Activated T-helper 2 cell treated with anti-CD3 and anti-CD28 coated beads, Interferon-gamma antibody, Interleukin-2, Interleukin-4, amounts not matched to agents 10 μg/mL and 5 μg/mL and 100 μg/mL, durations not matched to agents 14 hours and 24 hours and 36 hours (primary cell): ENCODE measurements at places on chromosomes 16 and 17. TPM values are rescaled to one million over a fixed set of nuclear protein-coding genes. Genes with fewer than 3 reads are reported as not detected.

Gene ATXN2L
- total RNA-seq: 304 and 307 TPM in 2 replicates

Gene PRKCB
- 69.0 and 69.5 TPM in 2 replicates for total RNA-seq

Gene CCR7
- 367 and 374 TPM in 2 replicates for total RNA-seq

Gene KRT10
- 27.8 and 29.1 TPM in 2 replicates for total RNA-seq

Gene SULT1A1
- 9.8 and 9.9 TPM in 2 replicates for total RNA-seq

Gene HAS3
- 1.1 and 1.2 TPM in 2 replicates for total RNA-seq

Gene TBC1D3I
- 1.1 and 1.2 TPM in 2 replicates for total RNA-seq

Gene TMC8
- total RNA-seq: 196 and 208 TPM in 2 replicates

Gene RRAD
- 1.2 and 1.8 TPM in 2 replicates for total RNA-seq

Gene PLK1
- total RNA-seq: 71.6 and 75.3 TPM in 2 replicates

Gene CRYM
- total RNA-seq: not detected in 2 replicates

Gene CX3CL1
- not detected in 2 replicates for total RNA-seq

Gene SPN
- total RNA-seq: 254 and 258 TPM in 2 replicates

Gene NPIPA3
- 1.2 and 1.6 TPM in 2 replicates for total RNA-seq

Gene TGFB1I1
- 1.2 and 1.7 TPM in 2 replicates for total RNA-seq

Gene OR1A1
- not detected in 2 replicates for total RNA-seq

Gene FOXJ1
- total RNA-seq: 0.11 TPM in 2 replicates

Gene CA5A
- total RNA-seq: not detected in 2 replicates

Gene PRAC1
- total RNA-seq: not detected in 2 replicates

Gene SOX15
- total RNA-seq: 0.21 and 0.60 TPM in 2 replicates

Gene FOXO3B
- 5.7 and 6.3 TPM in 2 replicates for total RNA-seq

Gene NACA2
- total RNA-seq: not detected in 2 replicates

Gene PRPF8
- total RNA-seq: 435 and 439 TPM in 2 replicates

Gene GCGR
- not detected in 2 replicates for total RNA-seq

Gene AHSP
- not detected in 2 replicates for total RNA-seq

Gene PRSS36
- total RNA-seq: 0.07 and 0.14 TPM in 2 replicates

Gene ABCC12
- not detected in 2 replicates for total RNA-seq

Gene NIP7
- total RNA-seq: 60.5 and 60.8 TPM in 2 replicates

Gene KRT12
- total RNA-seq: not detected in 2 replicates

Gene CCDC144A
- total RNA-seq: 2.0 and 3.0 TPM in 2 replicates

Gene NTN1
- 0.41 and 0.60 TPM in 2 replicates for total RNA-seq

Gene MLX
- 54.8 and 60.0 TPM in 2 replicates for total RNA-seq

Gene CACNG1
- total RNA-seq: not detected in 2 replicates

Gene COPRS
- total RNA-seq: 59.7 and 64.2 TPM in 2 replicates

Gene CCT6B
- total RNA-seq: 1.4 and 1.5 TPM in 2 replicates

Gene PDPR
- 37.5 and 39.0 TPM in 2 replicates for total RNA-seq

Gene TBC1D28
- total RNA-seq: not detected in 2 replicates
